Prostate gland (tissue), 2 donors: ENCODE measurements at places on chromosomes 1 and 21.
A peak's percentile ranks its signal among the peaks of the same experiment; 100 is the strongest.

DNA sequence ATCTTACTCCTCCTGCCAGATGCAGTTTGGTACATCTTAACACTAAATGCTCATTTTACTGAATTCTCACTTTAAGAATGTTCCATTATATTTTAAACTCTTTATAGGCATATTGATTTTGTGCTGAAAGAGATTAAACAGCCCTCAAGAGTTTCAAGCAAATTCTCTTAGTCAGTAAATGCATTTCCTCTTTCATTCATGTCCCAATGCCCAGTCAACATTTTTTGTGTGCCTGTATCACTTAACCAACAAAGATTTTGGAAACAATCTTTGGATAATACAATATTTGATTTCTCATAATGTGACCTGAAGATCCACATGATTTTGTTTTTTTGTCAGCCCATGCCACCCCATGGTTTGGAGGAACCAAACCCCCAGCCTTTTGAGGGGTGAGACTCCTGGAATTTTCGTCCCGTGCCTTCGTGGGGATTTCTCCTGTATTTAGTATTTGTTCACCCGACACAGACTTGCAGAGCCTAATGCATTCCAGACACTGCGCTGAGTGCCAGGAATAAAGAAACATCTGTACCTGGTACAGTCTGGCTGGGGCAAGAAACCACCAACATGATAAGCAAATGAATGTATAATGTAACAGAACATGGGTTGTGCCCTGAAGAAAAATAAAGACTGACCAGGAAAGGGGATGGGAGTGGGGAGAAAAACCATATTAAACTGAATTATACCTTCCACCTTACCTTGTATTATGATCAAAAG is 47.1 kb upstream of the ETS2 start:
- DNase-seq: no peak
- no peaks in the 10 kb centered on the region for H3K4me1 ChIP-seq
- no peak overlapping the region for H3K4me3 ChIP-seq
- H3K27ac ChIP-seq: no peak overlapping the region
- no peaks in the 10 kb centered on the region for H3K27me3 ChIP-seq

DNA sequence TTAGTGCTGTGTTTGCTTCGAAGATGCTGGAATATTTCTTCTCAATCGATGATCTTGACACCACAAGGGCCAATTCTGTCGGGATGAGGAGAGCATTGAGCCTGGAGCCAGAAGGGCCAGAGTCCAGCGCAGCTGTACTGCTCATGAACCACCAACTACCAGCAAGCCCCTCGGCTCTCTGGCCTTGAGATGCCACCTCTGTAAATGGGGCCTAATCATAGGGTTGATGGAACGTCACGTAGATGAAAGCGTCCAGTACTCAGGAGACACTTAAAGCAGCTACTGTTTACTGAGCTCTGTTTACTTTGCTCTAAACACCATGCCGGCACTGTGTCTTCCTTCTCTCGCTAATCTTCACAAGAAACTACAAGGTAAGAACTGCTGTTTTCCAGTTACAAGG is 26.3 kb downstream of the CCDC185 start:
- no peak for DNase-seq
- H3K27me3 ChIP-seq: no peaks in the 10 kb centered on the region
- no peak overlapping the region for H3K27ac ChIP-seq
- no peaks in the 10 kb centered on the region for H3K36me3 ChIP-seq

GRCh38 chr21:36260030-36260787 is 59.8 kb upstream of the MORC3 start:
- peaks cover 3% of the 10 kb centered on the region for H3K36me3 ChIP-seq
- H3K27ac ChIP-seq: peak overlapping the region; percentile 77
- peak; percentile 50 for DNase-seq
- peak overlapping the region; percentile 25 for H3K4me3 ChIP-seq

DNA sequence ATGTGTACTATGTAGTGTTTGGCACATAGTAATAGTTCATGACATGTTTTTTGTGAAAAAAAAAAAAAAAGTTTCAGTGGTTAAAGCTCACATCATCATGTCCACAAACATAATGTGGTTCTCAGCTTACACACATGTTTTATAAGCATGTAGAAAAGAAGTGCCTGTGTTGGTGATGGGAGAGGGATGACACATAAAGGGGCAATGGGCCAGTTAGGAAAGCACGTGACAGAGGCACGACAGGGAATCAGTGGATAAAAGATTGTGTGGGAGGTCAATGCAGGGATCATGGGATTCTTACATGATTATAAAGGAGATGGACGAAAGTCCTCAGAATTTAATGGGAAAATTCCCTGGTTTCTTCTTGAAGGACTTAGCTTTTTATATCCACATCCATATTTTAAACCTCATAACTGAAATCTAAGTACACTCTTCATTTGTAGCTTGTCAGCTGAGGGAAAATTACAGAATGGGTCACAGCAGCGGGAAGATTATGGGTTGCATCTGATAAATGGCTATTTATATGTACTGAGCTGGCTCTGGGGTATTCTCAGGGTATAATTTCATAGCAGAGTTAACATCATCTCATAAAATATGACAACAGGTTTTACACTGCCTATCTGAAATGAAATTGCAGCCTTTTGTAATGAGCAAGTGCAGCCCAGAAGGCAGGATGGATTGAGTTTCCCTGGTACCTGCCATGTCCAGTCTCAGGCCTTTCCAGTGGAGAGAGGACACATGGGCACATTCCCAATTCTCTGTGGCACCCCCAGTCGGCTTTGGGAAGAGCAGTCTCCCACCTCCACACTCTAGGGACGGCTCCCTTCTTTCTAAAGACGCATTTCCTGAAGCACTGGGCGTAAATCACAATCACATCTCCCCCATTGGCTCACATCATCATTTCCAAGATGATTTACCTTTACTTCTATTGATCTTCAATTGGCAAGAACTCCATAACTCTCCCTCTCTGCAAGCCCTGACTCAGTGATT is 42.3 kb upstream of the NHLH2 start:
- no peak overlapping the region for H3K4me3 ChIP-seq
- H3K4me1 ChIP-seq: no peaks in the 10 kb centered on the region
- H3K27ac ChIP-seq: no peak overlapping the region
- DNase-seq: no peak
- no peaks in the 10 kb centered on the region for H3K36me3 ChIP-seq
- no peaks in the 10 kb centered on the region for H3K27me3 ChIP-seq

DNA sequence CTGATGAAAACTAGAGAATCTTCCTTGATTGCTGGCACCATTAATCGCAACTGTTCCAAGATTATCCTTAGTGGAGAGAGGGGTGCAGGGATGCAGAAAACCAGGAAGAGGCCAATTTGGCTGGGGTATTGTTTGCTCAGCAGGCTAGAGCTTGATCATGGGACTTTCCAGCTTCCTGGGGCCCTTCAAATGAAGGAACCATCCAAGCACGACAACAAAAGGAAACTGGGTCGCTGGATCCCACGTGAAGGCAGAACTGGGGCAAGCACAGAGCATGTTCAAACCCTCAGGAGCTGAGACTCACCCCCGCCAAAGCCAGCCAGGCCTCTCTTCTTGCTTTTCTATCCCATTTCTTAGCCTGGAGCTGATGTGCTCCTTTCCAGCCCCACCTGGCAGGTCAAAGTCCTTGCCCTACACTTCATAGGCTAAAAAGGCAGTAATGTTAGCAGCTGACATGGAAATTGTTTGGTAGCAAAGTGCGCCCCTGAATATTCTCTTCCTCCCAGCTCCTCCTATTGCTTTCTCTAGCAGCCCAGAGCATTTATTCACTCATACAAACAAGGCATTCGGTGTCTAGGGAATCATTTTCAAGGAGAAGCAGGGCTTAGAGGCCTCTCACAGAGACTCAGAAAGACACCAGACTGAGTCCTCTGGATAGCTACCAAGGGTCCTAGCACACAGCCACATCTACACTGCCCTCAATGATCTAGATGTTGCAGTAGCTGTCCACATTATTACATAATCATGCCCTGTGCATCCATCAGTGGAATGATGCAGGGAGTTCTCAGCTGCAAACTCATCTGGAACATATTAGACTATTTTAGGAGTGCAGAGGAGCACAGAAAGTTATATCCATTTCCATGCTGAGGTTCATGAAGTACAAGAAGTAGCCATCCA is 11.5 kb downstream of the KCNA2 start:
- H3K27ac ChIP-seq: no peak overlapping the region
- no peak for DNase-seq
- H3K4me1 ChIP-seq: no peaks in the 10 kb centered on the region
- no peaks in the 10 kb centered on the region for H3K27me3 ChIP-seq
- H3K4me3 ChIP-seq: no peak overlapping the region
- H3K36me3 ChIP-seq: no peaks in the 10 kb centered on the region

- H3K27ac ChIP-seq: no peak overlapping the region
- DNase-seq: no peak
- no peaks in the 10 kb centered on the region for H3K4me1 ChIP-seq
- no peak overlapping the region for H3K4me3 ChIP-seq
- no peaks in the 10 kb centered on the region for H3K36me3 ChIP-seq
- H3K27me3 ChIP-seq: no peaks in the 10 kb centered on the region
Measured at GRCh38 chr1:76224752-76225151, 150.2 kb downstream of the ST6GALNAC3 start.

- no peak overlapping the region for H3K27ac ChIP-seq
- H3K4me1 ChIP-seq: no peaks in the 10 kb centered on the region
- H3K27me3 ChIP-seq: no peaks in the 10 kb centered on the region
Measured at GRCh38 chr1:231611111-231611510, 15.5 kb upstream of the DISC1 start.

DNA sequence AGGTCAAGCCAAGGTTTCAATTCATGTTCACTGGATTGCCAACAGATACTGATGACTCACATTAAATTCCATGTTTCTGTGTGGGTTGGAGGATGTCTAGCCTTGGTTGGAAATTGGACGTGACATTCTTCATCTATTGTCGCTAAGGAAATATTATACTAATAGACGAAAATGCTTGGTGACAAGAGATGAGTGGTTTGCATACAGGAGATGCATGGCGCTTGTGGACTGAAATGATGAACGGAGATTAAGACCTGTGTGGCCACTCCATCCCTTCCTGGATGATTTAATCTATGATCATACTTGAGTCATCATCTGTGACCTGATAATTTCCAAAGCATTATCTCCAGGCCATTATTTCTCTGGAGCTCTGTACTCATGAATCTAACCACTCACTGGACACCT is 97.0 kb upstream of the CD34 start:
- H3K36me3 ChIP-seq: no peaks in the 10 kb centered on the region
- H3K4me1 ChIP-seq: no peaks in the 10 kb centered on the region
- no peak overlapping the region for H3K27ac ChIP-seq
- H3K4me3 ChIP-seq: no peak overlapping the region
- no peaks in the 10 kb centered on the region for H3K27me3 ChIP-seq

GRCh38 chr1:236705771-236706170 is 19.5 kb downstream of the ACTN2 start:
- no peak for DNase-seq
- no peak overlapping the region for H3K27ac ChIP-seq
- H3K4me3 ChIP-seq: no peak overlapping the region
- H3K36me3 ChIP-seq: no peaks in the 10 kb centered on the region
- no peaks in the 10 kb centered on the region for H3K27me3 ChIP-seq

GRCh38 chr21:42685036-42685435 is 31.6 kb downstream of the PDE9A start:
- H3K36me3 ChIP-seq: no peaks in the 10 kb centered on the region
- no peaks in the 10 kb centered on the region for H3K27me3 ChIP-seq
- H3K4me3 ChIP-seq: no peak overlapping the region
- DNase-seq: no peak
- no peaks in the 10 kb centered on the region for H3K4me1 ChIP-seq

DNA sequence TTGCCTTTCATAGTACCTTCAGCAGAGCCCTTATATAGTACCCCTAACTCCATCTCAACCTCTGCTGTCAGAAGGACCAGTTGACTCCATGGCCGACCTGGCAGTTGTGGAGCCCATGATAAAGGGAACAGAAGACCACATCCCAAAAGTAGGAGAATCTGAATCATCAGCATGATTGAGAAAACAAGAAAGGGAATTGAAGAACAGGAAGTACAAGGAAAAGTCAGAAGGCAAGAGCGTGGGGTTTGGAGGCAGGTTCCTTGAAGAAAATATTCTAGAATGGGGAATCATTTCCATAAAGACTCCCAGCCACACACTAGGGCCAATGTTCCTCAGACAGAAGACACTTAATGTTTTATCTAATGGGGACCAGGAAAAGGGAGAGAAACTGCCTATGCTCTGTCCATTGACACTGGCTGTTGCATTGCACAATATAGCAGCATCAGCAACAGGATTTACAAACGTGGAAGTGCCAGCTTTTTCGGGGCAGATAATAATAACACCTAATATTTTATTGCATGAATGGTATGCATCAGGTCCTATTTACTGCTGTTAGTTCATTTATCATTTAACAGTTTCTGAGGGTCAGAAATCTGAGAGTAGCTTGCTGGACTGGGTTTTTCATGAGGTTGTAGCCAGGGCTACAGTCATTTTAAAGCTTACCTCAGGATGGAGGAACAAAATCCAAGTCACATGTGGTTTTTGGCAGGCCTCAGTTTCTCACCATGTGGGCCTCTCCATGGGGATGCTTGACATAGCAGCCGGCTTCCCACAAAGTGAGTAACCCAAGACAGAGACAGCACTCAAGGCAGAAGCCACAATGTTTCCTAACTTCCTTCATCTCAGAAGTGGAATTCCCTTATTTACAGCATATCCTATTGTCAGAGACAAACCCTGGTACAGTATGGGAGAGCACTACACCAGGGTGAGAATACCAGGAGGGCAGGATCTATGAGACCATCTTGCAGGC is 483.4 kb downstream of the PLPP3 start:
- DNase-seq: no peak
- H3K4me3 ChIP-seq: no peak overlapping the region
- no peaks in the 10 kb centered on the region for H3K36me3 ChIP-seq
- no peaks in the 10 kb centered on the region for H3K4me1 ChIP-seq
- H3K27ac ChIP-seq: no peak overlapping the region

DNA sequence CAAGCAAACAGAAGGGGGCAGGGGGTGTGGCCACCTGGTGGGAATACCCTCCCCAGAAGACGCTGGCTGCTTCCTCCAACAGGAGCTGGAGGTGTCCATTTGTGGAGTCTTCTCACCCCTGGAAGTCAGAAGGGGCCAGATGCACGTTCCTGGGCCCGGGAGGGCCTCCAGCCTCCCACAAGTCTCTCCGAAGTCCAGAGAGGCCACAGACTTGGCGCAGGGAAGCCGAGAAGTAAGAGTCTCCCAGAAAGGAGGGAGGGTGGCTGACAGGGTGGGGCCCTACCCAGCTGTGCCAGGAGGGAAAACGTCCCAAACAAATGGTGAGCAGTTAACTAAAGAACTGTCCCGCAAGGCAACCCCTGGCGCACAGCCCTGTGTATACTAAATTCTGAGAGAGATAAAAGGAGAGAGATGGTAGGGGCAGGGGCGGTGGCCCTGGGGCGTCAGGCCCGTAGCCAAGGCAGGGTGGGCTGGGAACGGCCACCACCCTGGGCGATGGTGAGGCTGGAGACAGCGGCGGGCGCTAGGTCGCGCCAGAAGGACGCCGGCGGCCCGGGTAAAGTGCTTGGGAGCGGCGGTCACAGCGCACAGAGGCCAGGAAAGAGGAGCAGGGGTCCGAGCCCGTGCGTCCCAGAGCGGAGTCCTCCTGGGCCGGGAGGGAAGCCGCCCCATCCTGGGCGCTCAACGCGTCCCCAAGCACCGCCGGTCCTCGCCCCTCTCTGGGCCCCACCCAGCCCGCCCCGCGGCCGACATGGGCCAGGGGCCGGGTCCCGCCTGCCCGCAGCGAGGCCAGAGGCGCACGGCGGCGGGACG is 1.2 kb downstream of the CHD5 start:
- no peaks in the 10 kb centered on the region for H3K36me3 ChIP-seq
- H3K27ac ChIP-seq: no peak overlapping the region
- peaks cover 7% of the 10 kb centered on the region for H3K4me1 ChIP-seq
- DNase-seq: no peak

GRCh38 chr1:197842646-197843045 is 59.8 kb upstream of the C1orf53 start:
- no peak overlapping the region for H3K27ac ChIP-seq
- DNase-seq: no peak

- DNase-seq: no peak
- no peak overlapping the region for H3K27ac ChIP-seq
- H3K27me3 ChIP-seq: no peaks in the 10 kb centered on the region
- no peaks in the 10 kb centered on the region for H3K36me3 ChIP-seq
Measured at GRCh38 chr1:64814427-64814826, 69.6 kb downstream of the RAVER2 start.
